ENCODE measurements at places on chromosomes 7 and 10.

GRCh38 chr10:132877473-132877872, 64.9 kb downstream of the CFAP46 start:
- H3K4me3 ChIP-seq = no peak overlapping the region
- peaks cover 33% of the 10 kb centered on the region for H3K27me3 ChIP-seq
- H3K4me1 ChIP-seq = no peaks in the 10 kb centered on the region
- DNase-seq = no peak

GRCh38 chr7:104453190-104453589, 124.8 kb downstream of the LHFPL3 start:
- H3K4me3 ChIP-seq = no peak overlapping the region
- H3K4me1 ChIP-seq = no peaks in the 10 kb centered on the region
- H3K27me3 ChIP-seq = no peaks in the 10 kb centered on the region
- H3K36me3 ChIP-seq = no peaks in the 10 kb centered on the region

DNA sequence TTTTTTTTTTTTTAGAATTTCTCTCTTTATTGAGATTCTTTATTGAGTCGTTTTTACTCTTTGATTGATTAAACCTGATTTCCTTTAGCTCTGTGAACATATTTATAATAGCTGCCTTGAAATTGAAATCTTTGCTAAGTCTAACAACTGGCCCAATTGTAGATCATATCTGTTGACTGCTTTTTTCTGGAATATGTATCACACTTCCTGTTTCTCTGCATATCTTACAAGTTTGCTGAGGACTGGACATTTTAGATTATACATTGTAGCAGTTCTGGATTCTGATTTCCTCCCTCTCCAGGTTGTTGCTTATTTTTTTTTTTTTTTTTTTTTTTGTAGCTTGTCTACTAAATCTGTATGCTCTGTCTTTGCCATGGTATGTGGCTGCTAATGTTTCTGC, 56.3 kb downstream of the PRKAR2B start:
- DNase-seq = no peak
- no peaks in the 10 kb centered on the region for H3K27me3 ChIP-seq
- no peaks in the 10 kb centered on the region for H3K4me1 ChIP-seq
- H3K36me3 ChIP-seq = no peaks in the 10 kb centered on the region
- H3K4me3 ChIP-seq = no peak overlapping the region

GRCh38 chr10:119478111-119478802, 64.3 kb downstream of the RGS10 start:
- no peak for DNase-seq
- no peaks in the 10 kb centered on the region for H3K4me1 ChIP-seq
- no peak overlapping the region for H3K27ac ChIP-seq

- H3K27ac ChIP-seq = no peak overlapping the region
- no peaks in the 10 kb centered on the region for H3K36me3 ChIP-seq
- no peaks in the 10 kb centered on the region for H3K4me1 ChIP-seq
These were observed 115.1 kb downstream of the TPK1 start for GRCh38 chr7:144720710-144721109.
